ENCODE measurements at places on chromosomes 2 and 18.

DNA sequence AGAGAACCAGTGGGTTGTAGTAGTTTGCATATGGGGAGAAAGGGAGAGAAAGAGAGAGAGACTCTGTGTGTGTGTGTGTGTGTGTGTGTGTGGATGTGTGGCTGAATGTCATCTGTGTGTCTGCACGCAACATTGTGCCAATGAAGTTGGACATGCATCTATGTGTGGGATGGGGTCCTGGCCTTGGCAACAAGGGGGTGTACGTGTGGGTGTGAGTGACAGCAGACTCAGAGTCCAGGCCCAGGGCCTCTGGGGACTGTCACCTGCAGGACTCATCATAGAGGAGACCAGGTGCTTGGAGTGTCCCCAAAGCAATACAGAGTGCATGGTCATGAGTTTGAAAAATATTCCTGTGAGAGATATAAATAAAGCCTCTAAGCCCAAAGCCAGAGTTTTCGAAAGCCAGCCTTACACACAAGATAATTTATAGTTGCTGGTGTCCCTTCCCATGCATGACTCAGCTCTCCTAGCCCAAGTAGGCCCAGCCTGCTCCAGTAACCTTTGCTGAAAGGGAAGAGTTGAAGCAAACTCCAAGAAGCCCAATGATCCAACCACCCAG lies 59.9 kb downstream of the TNP1 start:
- no peak for DNase-seq

- no peak for DNase-seq
Measured at GRCh38 chr2:159863526-159864160, 65.6 kb upstream of the CD302 start.

DNA sequence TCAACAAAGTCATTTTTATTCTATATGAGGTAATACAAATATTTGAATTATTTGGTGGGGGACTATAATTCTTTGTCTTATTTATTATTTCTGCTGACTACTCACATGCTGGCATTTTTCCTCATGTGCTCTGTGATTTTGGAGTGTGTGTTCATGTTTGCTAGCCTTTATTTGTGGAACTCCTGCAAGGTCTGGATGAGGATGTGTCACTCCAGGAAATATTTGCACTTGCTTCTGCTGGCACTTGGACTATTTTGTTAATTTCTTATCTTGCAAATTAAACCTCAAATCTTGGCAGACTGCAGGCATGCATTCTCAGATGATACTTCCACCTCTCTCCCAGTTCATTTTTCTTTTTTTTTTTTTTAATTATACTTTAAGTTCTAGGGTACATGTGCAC lies 34.1 kb downstream of the POLI start:
- no peak for DNase-seq

DNA sequence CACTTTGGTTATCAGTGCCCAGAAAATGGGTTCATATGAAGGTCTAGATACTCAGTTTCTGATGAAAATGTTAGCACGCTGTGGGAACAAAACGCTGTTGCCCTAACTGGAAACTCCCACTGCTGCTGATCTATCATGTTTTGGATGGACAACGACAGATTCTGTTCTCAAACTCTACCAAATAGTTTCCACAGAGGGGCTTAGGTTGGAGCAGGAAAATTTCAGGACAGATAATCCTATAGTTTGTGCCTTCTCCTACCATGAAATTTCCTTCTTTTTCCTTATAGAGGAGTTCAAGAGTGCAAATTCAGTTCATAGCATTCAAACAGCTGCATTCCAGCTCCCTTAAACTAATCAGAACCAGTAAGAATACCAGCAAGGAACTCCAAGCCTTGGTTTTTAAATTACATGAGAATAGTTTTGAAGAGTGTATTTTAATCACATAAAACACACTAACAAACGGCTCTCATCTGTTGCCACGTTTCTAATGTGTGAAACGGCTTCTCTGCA lies 58.7 kb upstream of the RALBP1 start:
- DNase-seq = no peak

DNA sequence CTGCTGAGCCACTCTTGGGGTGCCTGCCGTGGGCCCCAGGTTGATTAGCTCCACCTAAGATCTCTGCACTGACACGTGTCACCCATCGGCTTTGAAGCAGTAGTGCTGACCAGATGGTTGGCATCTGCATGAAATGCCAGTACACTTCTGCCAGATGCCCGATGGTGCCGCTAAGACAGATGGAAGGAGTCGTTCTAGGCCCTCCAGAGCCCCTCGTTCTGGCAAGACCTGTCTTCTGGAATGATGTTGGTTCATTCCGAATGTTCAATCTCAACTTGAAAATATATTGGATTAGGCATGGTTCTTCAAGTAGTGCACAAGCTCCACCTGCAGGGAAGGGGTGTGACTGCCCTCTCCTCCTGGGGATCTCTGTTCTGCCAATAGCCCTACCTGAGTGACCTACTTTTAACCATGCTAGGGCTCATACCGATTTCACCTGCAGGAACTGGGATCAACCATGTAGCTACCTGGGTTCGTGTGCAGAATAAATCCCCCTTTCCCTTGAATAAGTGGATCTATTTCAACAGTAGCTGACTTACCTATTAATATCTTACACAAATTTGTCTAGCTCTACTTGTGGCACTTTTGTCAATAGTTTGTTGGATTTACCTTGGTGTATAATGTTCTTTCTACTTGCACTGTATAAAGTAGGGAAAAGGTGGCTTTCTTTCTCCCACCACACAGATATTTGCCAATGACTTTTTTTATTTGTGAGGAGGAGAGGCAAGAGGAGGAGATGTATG lies 342.6 kb downstream of the CTNNA2 start:
- no peak for DNase-seq

All from CD4-positive, alpha-beta T cell treated with Interleukin-4 for 4 hours (primary cell).